ENCODE measurements at places on chromosomes 4 and X.

DNA sequence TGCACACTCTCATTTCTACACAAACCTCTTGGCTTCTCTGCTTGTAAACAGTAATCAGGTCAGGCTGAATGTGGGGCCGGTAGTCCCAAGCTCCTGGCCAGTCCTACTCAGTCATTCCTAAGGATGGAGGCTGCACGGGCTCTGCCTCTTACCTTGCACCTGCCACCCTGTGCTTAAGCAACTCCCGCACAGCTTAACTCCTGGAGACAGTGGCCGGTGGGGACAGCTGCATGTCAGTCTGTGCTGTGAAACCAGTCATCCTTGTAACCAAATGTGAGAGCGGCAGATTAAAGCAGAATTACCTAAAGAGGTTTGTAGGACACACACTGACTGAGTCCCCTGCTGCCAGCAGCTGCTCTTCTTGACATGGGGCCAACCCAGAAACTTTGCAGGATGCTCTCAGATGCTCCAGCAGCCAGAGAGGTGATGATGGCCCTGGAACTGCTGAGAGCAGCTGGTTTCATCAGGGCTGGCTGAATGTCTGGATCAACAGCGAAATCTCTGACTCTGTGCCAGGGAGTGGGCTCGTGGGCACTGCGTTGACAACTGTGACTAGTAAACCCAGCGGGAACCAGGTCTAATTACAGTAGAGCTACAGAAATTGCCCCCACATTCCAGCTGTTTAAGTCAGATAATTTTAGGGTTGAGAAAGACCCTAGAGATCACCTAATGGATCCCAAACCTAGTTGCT lies 123.7 kb downstream of the ANAPC4 start:
- DNase-seq: no peak

- no peak for DNase-seq
Observed at GRCh38 chr4:86961605-86962295, 26.9 kb downstream of the AFF1 start.

- DNase-seq: no peak
Observed at GRCh38 chr4:140839888-140840790, 84.0 kb upstream of the TBC1D9 start.

GRCh38 chrX:8138252-8138651 lies 32.8 kb downstream of the VCX2 start:
- no peak for DNase-seq

DNA sequence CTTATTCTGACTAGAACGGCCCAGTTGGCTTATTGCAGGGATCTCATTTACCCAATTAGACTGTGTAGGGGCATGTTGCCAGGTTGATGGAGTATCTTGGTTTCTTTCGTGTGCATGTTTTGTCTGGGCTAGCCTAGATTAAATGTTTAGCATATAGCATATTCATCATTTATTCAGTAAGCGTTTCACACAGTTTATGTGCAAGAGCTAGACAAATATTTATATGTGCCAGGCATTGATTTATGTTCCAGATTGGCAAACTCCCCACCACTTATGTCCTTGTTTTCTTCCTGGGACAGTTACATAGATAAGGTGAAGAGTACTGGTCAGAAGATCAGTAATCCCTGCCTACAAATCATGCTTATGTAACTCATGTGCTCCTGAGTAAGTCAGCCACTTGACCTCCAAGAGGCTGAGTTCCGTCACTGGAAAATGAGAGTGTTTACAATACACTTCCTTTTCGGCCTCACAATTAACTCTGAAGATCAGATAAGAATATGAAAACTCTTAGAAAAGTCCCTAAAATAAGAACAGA lies 57.2 kb downstream of the RUFY3 start:
- no peak for DNase-seq

DNA sequence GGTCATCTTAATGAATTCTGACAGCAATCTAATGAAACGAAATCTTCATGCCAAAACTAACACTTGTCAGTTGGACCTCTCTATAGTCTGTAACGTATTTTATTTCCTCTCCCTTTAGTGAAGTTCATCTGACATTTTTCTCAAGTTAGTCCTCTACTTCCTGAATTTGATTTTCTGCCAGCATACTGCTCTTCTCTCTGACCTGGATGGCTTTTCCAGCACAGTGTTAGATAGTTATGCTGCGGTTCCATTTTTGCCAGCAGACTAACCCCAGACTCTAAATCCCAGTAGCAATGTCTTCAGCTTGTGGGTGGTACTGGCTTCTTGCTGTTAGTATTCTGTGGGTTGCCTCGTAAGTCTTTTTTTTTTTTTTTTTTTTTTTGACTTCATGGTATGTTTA lies 146.7 kb upstream of the VEGFC start:
- DNase-seq: no peak

DNA sequence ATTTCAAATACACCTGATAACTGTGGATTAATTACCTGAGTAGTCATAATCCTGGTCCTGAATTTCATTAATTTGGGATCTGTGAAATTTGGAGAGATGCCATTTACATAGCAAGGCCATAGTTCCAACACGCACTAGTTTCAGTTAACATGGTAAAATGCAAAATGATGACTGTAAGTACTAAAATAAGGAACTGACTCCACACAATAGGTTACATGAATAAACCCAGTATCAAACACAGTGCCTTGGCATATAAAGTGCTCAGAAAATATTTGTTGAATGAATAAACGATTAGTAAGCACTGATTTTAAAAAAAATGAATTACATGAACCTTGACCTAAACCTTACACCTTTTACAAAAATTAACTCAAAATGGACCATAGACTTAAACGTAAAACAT lies 9.0 kb downstream of the FBXO8 start:
- DNase-seq: no peak

DNA sequence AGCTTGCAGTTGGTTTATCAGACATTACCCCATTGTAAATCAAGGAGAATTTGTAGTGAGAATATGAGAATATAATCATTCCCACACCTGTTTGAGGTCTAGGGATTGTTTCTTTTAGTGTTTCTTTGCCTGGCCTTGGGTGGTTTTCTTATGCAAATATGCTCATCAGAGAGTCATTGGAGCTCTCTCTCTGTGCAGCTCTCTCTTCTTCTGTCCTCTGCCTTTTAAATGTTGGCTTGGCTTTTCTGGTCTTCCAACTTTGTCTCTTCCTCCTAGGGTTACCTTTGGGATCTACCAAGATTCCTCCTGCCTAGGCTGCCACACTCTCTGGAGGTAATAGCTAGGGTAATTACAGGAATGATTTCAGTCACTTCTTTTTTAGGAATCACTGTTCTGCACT lies 102.3 kb upstream of the ARSJ start:
- DNase-seq: no peak

GRCh38 chr4:1518997-1519700 lies 112.9 kb upstream of the NKX1-1 start:
- DNase-seq: no peak

DNA sequence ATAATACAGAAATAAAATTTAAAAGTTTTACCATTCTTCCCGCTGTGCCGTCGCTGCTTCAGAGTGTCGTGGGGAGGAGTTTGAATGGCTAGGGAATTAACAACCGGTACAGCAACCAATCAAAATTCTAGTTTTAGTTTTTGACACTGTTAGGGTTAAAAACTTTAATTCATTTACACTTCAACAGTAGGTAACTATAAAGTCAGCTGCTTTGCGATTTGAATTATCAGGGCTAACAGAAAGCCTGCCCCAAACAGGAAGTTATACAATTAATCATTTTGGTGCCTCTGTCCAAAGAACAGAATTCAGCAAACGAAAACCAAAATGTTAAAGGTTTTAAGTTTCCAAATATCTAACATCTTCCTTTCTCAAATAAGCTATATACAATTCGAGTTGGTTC lies 2.3 kb downstream of the HNRNPD start:
- DNase-seq: no peak

- DNase-seq: no peak
Observed at GRCh38 chr4:11748164-11748872, 319.6 kb upstream of the HS3ST1 start.

DNA sequence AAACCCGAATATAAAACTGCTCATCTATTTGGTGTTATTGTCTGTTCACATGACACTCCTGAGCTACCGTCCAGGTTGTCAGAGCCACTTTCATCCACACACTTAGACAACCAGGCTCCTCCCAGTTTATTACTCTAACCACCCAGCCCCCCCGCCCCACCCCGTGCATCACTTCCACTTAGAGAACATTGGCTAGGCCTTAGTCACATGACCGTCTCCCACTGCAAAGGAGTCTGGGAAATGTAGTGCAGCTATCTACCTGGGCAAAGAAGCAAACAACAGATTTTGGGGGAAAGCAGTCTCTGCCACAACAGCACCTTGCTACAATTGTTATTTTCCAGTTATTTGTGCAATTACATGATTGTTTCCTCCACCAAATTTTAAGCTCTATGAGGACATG lies 57.6 kb upstream of the RBPJ start:
- no peak for DNase-seq

GRCh38 chr4:128502818-128503527 lies 215.4 kb upstream of the PGRMC2 start:
- no peak for DNase-seq

DNA sequence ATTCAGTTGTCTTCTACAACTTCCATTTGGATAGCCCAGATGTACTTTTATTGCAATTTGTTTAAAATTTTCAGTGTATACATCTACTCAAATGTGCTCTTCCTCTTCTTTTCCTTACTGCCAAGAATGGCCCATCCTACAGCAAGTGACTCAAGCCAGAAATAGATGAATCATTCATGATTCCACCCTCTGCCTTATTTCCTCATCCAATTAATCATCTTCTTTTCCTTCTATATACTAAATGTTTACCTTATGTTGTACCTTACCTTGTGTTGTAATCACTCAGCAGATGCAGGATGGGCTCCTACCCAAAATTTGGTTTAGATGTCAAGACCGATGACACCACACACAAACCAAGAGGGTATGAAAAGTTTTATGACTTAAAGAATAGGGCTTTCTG lies 437.8 kb downstream of the GRXCR1 start:
- no peak for DNase-seq

- DNase-seq: no peak
Observed at GRCh38 chrX:74490247-74490646, 69.0 kb downstream of the SLC16A2 start.

DNA sequence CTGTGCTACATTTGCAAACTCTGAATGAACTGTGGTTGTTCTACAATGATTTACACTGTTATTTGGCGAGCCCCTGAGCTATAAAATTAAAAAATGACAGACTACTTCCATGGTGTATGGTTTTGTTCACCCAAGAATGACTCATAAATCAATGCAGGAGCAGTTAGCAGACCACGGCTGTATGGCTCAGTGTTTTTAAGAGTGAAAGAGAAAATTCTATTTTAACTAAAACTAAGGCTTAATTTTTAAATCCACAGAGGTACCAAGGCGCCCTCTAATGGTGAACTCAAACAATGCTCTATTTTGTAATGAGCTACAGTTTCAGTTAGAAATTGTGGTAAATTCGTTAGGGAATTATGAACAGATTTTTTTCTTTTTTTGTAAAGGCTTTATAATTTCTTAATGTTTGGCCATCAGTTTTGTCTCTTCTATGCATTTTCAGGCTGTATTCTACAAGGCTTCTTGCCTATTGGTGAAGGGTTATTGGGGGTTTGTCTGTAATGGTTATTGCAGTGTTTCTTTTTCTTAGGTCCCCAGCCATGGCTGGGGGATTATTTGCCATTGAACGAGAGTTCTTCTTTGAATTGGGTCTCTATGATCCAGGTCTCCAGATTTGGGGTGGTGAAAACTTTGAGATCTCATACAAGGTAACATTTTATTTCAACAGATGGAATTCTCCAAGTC lies 32.5 kb downstream of the HMGB2 start:
- no peak for DNase-seq

DNA sequence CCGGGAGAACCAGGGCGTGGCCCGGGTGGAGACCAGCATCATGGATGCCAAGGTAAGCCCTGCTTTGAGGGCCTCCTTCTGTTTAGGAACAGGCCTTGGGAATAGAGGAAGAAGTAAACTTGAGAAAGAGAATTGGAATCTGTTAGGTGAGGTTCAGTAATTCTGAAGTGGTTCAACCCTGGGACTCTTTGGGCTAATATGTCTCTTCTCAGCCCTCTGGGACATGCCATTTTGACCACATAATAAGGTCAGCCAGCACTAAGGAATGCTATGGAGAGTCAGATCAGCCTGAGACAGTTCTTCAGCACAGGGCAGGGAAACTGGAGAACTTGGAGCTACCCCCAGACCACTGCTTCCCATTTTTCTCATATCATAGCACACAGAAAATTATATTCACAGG lies 63.3 kb upstream of the PRPS1 start:
- no peak for DNase-seq

DNA sequence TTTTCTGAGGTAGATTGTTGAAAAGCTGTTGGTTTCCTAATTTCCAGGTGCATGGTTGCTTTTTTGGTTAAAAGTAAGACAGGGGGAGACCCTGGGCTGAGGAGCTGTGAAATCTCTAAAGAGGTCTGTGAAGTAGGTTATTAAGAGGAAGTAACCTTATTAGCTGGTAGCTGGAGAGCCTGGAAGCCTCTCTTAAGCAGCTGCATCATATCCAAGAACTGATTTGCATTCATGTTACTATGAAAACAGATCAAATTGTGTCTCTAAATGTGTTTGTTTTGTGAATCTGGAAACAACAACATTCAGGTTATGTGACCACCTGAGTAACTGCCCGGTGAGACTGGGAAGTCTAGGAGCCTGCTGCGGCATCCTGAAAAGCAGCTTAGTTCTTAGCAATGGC lies 54.1 kb downstream of the ARHGAP10 start:
- no peak for DNase-seq

DNA sequence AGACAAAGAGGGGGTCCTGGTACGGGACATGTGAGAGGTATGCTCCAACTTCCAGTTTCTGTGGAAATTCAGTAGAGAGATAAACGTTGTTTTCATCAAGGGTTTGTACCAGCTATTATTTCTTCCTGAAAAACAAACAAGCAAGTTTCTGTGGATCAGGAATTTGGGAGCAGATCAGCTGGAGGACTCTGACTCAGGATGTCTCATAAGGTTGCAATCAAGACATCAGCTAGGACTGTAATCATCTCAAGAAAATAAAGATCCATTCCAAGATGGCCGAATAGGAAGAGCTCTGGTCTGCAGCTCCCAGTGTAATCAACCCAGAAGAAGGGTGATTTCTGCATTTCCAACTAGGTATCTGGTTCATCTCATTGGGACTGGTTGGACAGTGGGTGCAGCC lies 23.5 kb upstream of the NFKB1 start:
- no peak for DNase-seq

GRCh38 chr4:145387079-145387478 lies 94.6 kb upstream of the SMAD1 start:
- DNase-seq: no peak

DNA sequence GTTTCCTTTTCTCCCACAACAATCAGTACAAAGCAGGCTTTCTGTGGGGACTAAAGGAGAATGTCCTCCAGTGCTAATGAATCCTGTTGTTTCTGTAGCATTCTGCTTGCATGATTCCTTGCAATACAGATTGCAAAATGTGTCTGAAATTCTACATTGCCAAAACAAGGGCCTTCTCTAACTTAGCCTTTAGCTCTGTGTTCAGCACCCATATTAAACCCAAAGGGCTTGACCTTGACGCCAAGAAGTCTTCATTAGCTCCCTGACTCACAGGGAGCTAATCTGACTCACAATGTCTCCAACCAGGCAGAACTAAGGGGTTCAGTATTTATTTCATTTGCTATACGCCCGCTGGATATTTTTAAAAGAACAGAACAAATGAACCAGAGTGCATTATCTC lies 241.4 kb upstream of the CLNK start:
- no peak for DNase-seq

All from 8988T (cell line).